AG09319 (cell line): ENCODE measurements at places on chromosomes 2 and 18.

GRCh38 chr2:202337151-202337550 is 39.0 kb upstream of the BMPR2 start:
- no peak for DNase-seq

DNA sequence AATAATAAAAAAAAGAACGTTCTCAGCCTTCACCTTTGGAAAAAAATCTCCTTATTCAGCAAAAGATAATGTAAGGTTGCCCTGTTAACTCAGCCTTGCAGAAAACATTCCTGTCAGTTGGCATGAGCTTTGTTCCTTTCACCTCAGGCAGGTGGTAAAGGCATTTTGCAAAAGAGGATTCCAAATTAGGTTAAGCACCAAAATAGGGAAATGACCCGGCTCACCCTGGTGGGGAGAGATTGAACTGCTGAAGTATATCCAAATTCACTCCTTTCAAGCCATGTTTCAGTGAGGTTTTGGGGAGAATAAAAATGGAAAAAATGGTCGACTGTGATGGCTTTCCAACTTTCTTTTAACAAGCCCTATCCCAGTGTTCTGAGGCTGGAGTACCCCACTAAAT is 1988.8 kb upstream of the PIK3C3 start:
- DNase-seq, result no peak

- DNase-seq, result no peak
These were observed 2.4 kb downstream of the MEX3C start for GRCh38 chr18:51195086-51195450.

DNA sequence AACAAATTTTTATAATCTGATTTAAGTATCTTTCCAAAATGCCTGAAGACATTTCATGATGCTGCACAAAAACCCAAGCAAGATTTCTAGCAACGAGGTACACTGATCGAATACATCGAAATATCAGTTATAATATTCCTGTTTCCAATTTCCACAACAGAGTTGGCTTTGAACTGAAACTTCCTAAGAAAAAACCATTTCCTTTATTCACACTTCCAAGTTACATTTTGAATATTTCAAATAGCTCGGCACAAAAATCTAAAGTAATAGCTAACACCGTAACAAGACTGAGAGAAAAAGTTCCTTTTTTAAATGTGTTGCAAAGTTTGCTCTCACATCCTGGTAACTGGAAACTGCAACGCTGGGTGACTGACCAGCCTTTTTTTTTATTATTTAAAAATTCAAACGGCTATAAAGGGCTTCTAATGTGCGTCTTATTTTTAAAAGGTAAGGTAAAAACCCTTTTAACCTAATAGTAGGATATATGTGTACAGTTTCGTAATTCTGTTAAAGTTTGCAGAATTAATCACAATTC is 1.7 kb downstream of the HNRNPLL start:
- DNase-seq, result no peak

GRCh38 chr18:58080451-58080850 is 36.4 kb downstream of the NEDD4L start:
- no peak for DNase-seq

GRCh38 chr2:241135737-241136136 is 13.5 kb downstream of the PASK start:
- DNase-seq, result no peak

GRCh38 chr18:44186001-44186400 is 494.7 kb upstream of the SETBP1 start:
- DNase-seq, result no peak

- DNase-seq, result no peak
These were observed 310.1 kb downstream of the MYCN start for GRCh38 chr2:16250466-16250865.
